ENCODE measurements at places on chromosomes 12 and 14. TPM values are rescaled to one million over a fixed set of nuclear protein-coding genes. Genes with fewer than 3 reads are reported as not detected.

Gene FLRT2
- 4.7 TPM for total RNA-seq

Gene PPP4R3A
- 38.3 TPM for total RNA-seq

- H3K4me1 ChIP-seq, result peaks cover 37% of the 10 kb centered on the region
- no peak overlapping the region for H3K27ac ChIP-seq
- H3K36me3 ChIP-seq, result no peaks in the 10 kb centered on the region
- no peak overlapping the region for H3K4me3 ChIP-seq
Measured at GRCh38 chr14:100146531-100147091, 12.8 kb downstream of the DEGS2 start.

DNA sequence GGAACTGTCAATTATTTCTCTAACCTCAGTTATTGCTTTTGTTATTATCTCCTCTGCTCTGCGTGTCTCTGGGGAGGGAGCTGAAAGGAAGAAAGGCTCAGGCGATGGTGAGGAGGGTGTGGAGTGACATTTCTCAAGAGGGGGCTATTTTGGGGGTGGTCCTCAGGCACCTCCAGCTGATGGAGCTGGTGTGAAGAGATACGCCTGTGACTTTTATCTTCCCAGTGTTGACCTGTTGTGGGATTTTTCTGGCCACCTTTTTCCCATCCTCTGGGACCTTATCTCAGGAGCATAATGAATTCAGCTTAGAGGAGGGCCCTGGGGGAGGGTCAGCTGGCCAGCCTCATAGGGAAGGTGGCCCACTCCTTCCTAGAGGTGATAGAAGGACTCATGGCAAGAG, 26.4 kb downstream of the KCNA5 start:
- no peak overlapping the region for H3K4me3 ChIP-seq
- H3K4me1 ChIP-seq, result peaks cover 6% of the 10 kb centered on the region
- DNase-seq, result no peak
- no peak overlapping the region for H3K27ac ChIP-seq
- no peaks in the 10 kb centered on the region for H3K27me3 ChIP-seq
